ENCODE measurements at places on chromosomes 2 and 18. TPM values are rescaled to one million over a fixed set of nuclear protein-coding genes. Genes with fewer than 3 reads are reported as not detected.

The DUSP19 gene
- total RNA-seq: 0.67 TPM

The IL36B gene
- not detected for total RNA-seq

The GALR1 gene
- total RNA-seq: 0.03 TPM

The GAREM2 gene
- 6.8 TPM for total RNA-seq

The EVX2 gene
- total RNA-seq: not detected

The LAMA3 gene
- 19.6 TPM for total RNA-seq

The TNFRSF11A gene
- total RNA-seq: 17.1 TPM

The GNLY gene
- total RNA-seq: 3.7 TPM

The CAPN14 gene
- total RNA-seq: 0.10 TPM

The DNAH7 gene
- total RNA-seq: 0.45 TPM

The VSNL1 gene
- not detected for total RNA-seq

- no peak for DNase-seq
These were observed 83.2 kb downstream of the ITGA4 start for GRCh38 chr2:181540421-181540820.

- no peak for DNase-seq
These were observed 1272.2 kb upstream of the ACVR2A start for GRCh38 chr2:146572598-146572997.

- DNase-seq: no peak
These were observed 41.4 kb upstream of the EML4 start for GRCh38 chr2:42127425-42128424.

DNA sequence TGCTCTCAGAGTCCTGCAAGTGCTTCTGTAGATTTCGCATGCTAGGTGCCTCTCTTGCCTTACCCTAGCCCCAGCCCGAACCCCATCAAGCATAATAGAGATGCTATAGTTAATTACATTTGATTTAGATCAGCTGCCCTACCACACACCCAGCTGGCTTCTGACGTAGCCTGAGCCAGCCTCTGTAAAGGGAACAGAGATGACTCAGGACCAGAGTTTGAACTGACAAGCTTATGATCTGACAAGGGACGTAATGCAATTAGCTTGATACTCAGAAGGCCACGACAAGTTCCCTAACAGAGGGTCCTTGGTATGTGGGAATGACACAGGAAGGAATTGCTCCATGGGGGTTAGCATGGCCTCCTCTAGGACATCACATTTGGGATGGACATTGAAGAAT, 126.6 kb downstream of the LRATD1 start:
- DNase-seq: no peak

DNA sequence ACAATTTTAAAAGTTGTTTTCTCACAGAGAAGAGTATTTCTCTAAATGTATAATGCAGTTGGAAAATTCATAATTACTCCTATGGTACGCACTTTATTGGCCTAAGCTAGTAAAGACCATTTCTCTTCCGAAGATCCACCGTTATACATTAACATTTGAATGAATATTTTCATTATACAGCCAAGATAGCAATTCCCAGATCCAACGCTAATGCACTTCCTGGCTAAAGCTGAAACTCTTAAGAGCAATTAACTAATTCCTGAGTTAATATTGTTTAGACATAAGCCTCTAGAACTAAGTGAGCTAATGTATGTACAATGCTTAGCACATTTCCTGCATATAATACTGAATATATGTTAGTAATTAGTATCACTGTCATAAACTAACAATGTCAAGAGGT, 56.2 kb downstream of the PDK1 start:
- DNase-seq: no peak

- no peak for DNase-seq
These were observed 769 bp downstream of the ALMS1 start for GRCh38 chr2:73386342-73386868.

DNA sequence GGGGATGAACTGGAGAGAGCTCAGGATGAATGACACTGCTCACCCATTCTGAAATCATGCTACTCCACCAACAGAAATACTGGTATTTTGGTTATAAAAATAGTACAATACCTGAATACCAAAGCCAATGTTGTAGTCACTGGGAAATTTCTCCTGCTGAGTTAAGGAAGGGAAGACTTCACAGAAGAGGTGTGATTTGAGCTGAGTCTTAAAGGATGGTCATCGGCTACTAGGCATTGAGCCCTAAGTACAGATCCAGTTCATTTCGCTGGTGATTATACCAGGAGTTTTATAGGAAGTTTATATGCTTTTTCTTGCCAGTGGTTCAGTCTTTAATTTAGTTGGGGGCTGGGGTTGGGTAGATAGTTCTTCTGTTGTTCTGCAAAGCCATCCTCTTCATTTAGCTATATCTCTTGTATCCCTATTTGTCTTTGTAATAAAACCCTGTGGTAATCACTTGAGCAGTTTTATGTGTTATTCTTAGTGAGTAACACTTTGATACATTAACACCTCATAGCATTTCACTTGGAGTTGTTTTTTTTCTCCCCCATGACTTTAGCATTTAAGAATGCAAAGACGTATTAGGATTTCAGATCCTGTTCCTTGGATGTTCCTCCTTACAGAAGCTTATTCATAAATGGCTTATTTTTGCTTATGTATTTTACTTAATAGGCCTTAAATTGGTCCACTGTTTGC, 239.9 kb upstream of the FOSL2 start:
- DNase-seq: no peak

- DNase-seq: no peak
These were observed 106.6 kb downstream of the MAP4K4 start for GRCh38 chr2:101803945-101804696.

DNA sequence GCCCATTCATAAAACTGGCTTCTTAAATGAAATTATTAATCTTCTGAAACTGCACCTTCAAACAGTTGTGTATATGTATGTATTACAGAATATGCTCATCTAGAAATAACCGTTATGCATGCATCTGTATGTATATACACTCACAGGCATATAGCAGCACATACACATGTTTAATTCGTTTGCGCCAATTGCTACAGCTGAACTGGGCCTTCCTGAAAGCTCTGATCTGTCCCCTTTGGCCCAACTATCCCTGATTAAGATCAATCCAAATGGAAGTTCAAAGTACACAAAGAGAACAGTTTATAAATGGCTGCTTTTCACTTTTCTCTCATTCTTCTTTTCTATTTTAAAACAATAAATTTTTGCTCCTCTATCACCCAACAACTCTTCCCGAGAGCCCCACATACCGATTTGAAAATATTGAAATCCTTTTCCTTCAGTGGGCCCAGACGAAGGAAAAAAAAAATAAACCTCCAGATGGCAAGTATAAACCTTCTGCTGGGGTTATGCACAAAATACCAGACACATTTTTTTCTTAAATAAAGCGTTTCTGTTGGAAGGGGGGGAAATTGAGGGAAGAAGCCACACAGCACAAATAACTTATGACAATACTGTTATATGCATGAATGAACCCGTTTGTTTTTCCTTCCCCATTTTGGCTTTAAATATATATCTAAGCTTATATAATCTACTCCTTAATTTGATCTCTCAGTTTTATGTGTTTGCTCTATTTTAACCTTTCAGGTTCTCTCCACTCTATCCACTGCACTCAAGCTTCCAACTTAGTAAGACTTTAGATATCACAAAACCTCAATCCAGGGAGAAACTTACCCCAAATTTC, 267.3 kb downstream of the TCF4 start:
- no peak for DNase-seq

DNA sequence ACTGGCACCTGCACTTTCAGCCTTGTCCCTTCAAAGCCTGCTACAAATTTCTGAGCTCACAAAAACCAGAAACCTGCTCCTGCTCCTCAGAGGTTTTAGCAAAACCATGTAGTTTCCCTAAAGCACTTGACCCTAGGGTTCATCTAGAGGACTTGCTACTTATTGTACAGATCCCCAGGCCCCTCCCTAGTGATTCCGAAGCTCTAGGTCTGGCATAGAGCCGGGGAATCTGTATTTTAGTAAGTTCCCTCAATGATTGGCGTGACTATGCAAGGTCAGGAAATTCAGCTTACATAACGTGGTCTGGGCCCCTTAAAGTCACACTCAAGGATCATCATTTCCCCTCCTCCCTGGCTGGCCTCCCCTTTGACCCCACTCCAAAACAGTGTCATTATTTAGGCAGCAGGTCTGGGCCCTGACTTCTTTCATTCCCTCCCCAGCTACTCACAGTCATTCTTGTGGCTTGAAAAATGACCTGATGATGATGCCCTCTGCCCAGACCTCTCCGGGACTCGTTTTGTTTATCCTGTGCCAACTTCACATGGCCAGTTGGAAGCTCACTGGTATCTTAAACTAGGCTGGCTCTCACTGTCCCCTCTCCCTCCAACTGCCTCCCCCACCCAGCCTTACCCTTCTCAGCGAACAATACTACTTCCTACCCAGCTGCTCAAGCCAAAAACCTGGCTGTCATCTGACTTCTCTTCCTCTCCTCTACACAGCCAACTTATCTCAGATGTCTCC, 36.0 kb downstream of the WDFY1 start:
- no peak for DNase-seq

DNA sequence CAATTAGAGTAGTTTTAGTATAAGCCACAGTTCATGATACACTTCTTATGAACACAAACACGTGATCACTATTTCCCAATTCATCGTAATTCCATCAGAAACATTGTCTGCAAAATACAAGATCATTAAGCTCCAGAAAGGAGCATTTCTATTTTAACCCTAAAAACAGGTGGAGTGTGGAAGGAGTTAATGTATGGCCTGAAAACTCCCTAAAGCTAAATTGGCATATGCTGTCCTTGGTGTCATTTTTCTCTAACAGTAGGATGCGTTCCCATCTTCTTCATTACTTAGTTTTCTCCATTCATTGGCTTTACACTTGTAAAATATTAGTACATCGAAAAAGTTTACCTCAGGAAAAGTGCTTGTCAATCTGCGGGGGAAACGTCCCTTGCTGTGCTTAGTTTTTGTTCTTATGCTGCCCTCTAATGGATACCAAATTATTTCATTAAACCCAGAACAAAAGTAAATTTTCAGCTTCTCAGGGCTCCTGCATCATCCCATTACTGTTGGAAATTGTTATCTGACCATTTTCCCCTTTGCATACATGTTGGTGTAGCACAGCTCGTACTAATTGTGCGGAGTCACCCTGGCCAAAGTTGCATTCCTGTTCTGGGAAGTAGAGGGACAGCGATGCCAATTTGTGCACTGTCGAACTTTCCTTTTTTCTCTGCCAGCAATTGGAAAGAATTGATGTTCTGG, 153.4 kb downstream of the GPD2 start:
- DNase-seq: no peak

GRCh38 chr18:45974088-45974536, 7.0 kb upstream of the EPG5 start:
- DNase-seq: no peak

DNA sequence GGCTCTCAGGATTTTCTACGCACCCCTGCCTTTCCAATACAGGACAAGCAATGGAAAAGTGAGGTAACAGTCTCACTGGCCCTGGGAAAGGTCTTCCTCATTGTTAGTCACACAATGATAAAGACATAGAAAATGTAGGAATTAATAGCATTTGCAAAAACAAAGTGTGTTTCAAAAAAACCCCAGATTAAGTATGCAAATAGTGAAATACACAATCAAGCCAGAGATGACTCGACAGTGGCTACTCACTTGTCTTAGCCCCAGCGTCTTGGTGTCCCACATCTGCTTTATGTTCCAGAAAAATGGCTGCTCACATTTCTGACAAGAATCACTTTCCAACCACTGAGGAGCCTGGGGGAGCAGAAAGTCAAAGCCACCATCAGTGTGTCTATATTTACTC, 47.0 kb upstream of the AP1S3 start:
- DNase-seq: no peak

DNA sequence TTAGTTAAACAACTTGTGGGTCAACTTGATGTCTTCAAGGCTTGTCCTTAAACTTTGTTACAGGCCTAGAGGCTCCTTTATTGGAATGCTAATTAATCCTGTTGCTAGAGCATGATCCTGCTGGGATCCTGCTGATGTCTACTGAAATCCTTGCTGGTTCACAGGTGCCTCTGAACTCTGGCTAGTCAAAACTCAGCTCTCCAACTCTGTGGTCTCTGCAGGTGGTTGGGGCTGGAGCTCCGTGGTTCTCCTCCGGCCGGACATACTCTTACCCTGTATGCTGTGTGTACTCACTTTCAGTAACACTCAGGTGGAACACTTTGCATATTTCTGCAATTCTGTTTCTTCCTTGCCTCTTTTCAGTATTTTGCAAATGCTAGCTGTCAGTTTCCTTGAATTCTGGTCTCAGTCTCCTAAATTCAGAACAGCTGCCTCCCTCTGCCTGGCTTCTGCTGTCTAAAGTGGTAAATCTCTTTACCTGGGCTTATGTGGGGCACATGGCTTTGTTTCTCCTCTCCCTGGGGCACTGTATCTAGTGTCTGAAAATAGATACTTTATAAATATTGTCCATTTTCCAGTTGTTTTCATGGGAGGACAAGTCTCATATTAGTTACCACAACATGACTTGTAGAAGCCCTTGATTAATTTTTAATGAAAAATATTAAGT, 113.0 kb downstream of the ATP9B start:
- no peak for DNase-seq

- DNase-seq: no peak
These were observed 120.0 kb upstream of the RBMS1 start for GRCh38 chr2:160613466-160614153.

GRCh38 chr18:56003720-56004088, 415.7 kb upstream of the TCF4 start:
- DNase-seq: no peak

DNA sequence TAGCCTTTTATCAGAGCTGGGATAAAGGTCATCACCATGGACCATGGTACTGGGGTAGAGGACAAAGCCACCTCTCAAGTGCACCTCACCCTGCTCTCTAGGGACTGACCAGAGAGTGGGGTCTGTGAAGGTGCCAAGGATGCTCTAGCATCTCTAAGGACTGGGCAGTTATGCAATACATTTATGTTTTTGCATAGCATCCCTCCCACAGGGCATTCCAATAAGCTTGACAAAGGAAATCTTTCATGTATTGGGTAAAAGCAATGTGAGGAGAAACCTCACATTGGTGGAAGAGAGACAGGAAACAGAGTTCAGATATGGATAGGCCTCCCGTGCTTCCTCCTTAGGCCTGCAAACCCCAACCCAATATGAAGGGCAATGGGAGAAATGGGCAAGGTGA, 31.6 kb downstream of the STK39 start:
- no peak for DNase-seq

DNA sequence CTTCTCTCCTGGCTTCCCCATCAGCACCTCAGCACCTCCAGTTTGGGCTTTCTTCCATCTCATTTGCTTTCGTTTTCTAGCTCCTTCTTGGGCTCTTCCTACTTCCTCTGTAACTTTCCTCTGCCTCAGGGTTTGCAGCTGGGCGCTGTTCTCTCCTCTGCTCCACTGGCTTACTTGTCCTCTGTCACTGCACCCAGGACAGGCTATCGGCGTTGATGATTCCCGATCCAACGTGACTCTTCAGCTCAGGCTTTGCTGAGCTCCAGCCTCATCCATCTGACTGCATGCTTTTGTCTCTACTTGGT, 362.4 kb downstream of the CYRIA start:
- no peak for DNase-seq

- DNase-seq: no peak
These were observed 44.9 kb upstream of the ORC2 start for GRCh38 chr2:201008296-201008829.

- DNase-seq: no peak
These were observed 404.1 kb downstream of the CBLN2 start for GRCh38 chr18:72140007-72140406.

GRCh38 chr2:13474538-13474937, 757.8 kb downstream of the TRIB2 start:
- DNase-seq: no peak

- no peak for DNase-seq
These were observed 3.6 kb downstream of the BCL11A start for GRCh38 chr2:60549928-60550177.

Measured in mesenteric fat pad (tissue), 1 donor.